ENCODE measurements at places on chromosomes 13 and 19.

- no peak for DNase-seq
Observed at GRCh38 chr13:92547266-92547665, 679.3 kb upstream of the GPC6 start.

DNA sequence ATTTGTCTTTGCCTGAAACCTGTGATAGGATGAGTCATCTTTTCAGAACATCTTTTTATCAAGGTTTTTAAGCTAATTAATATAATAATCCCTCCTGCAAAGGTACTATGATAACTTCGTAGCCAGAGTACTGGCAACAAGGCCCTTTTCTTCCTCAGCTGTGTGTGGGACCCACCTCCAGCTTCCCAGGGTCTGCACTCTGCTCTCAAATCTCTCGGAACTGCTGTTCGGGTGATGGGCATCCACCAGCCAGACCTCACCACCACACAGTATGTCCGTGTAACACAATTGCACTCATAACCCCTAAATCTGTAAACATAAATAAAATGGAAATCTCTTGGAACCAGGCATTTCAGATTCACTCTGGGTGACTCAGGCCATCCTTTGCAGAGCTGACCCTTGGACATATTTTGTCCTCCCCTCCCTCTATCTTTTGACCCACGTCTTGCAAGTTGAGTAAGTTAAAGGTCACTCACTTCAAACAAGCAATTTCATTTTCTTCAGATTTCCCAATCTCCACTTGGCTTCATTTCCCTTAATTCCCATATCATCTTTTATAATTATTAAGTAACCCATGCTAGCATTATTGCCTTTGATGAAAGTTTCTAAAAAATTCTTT, 29.5 kb downstream of the COL4A1 start:
- no peak for DNase-seq

GRCh38 chr13:82606008-82606407, 1276.3 kb downstream of the SLITRK1 start:
- no peak for DNase-seq

GRCh38 chr19:513368-514165, 6.3 kb downstream of the TPGS1 start:
- no peak for DNase-seq

- no peak for DNase-seq
Observed at GRCh38 chr19:6058518-6059201, 51.6 kb downstream of the RFX2 start.

GRCh38 chr19:4380254-4380727, 20.1 kb downstream of the SH3GL1 start:
- DNase-seq: no peak

- peak; percentile 61 for DNase-seq
Observed at GRCh38 chr13:52371736-52372247, 34.2 kb downstream of the THSD1 start.

- no peak for DNase-seq
Observed at GRCh38 chr19:5678071-5678718, 2.1 kb downstream of the MICOS13 start.

- DNase-seq: no peak
Observed at GRCh38 chr19:7853770-7854128, 20.4 kb downstream of the PRR36 start.

- no peak for DNase-seq
Observed at GRCh38 chr13:53501387-53501786, 472.8 kb downstream of the OLFM4 start.

- DNase-seq: no peak
Observed at GRCh38 chr19:47109541-47110375, 3.8 kb downstream of the ZC3H4 start.

DNA sequence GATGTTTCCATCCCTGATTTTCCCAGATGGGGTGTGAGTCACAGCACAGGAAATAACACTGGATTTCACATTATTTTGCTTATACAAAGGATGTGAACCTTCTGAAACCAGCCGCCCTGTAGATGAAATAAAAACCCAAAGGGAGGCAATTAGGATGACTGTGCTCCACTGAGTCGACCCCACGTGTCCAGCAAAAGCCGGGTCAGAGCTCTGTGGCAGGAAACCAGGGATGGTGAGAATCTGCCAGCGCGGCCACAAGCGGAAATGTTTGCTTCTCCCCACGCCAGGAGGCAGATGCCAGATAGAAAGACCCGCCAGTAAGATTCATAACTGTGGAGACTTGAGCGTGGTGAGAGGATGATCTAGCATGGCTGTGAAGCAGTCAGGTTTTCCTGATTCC, 764.4 kb downstream of the LIG4 start:
- no peak for DNase-seq

- no peak for DNase-seq
Observed at GRCh38 chr13:30905932-30906383, at the start of gene MEDAG. TSS of gene MEDAG (plus strand) at chr13:30906271. CDS start at chr13:30906516, 245 bp downstream.

DNA sequence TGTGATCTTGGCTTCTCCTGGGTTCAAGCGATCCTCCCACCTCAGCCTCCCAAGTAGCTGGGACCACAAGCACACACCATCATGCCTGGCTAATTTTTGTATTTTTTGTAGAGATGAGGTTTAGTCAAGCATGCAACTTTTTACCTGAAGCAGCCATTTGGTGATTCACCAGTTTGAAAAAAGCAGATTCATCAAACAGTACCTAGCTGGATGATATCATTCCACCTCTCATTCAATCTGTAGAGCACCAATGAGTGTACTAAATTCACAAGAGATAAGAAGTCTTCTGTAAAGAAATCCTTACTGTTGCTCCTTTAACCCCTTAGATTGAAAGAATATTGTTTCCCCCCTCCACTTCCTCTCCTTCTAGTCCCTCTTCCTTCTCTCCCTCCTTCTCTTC, 261.1 kb upstream of the RFC3 start:
- no peak for DNase-seq

DNA sequence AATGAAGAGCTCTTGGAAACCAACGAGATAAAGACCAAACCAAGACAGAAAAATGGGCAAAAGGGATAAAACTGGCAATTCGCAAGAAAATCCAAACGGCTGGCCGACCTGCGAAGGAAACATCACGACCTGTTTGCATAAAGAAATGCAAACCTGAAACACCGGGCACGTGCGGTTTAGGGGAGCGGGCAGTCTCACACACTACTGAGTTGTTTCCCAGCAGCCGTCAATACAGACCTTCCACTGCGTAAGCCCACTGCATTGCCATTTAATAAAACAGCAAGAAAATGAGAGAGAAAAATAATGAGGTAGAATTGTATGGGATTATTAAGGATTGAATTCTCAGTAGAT, 642 bp upstream of the PEG3 start:
- DNase-seq: no peak

DNA sequence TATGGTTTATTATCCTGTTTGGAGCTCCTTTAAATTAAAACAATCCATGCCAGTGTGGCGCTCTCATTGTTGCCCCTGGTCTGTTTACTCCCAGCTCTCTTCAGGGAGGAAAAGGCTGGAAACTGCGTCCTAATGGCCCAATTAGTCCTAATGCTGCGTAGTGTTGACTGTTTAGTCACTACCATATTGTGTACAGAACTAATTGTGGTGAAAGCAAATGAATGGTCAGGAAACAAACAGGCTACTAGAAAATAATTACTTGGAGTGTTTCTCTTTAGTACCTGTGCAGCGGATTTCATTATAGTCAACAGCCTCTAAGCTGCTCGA, 54.5 kb upstream of the MTIF3 start:
- no peak for DNase-seq

- DNase-seq: peak; percentile 91
Observed at GRCh38 chr13:40589285-40590109, 76.9 kb downstream of the FOXO1 start.

Measured in islet precursor cell (in vitro differentiated cells).